ENCODE measurements at places on chromosomes 11 and 22.

DNA sequence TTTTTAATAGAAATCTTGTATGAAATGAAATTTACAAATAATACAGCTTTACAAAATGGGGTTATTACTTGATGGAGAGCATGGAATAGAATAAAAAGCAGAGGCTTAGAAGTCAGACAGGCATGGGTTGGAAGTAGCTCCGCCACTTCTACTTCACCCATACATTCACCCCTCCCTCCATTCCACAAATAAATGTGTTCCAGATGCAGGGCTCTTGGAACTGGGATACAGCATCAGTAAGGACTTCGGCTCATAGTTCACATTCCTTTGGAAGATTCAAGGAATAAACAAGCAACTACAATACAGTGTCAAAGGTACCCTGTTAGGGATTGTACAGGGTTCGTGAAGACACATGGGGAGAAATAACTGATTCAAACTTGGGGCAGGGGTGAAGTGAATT is 156.8 kb downstream of the WNT11 start:
- no peak for DNase-seq

DNA sequence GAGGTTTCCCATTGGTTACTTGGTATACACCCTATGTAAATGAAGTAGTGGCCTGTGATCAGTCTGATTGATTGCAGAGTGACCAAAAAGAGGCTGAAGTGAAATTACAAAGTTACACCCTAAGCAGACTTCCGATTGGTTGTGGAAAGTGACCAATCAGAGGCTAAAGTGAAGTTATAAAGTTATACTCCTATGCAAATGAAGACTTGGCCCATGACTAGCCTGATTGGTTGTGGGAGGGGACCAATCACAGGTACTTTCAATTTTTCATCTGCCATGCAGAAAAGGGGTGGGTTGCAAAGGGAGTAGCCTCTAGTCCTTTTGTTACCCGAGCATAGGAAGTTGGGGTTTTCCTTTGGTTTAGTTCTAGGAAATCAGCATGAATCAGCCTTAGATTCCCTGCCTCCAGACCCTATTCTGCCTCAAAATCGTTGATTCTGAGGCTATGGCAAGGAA is 18.1 kb upstream of the CSTF3 start:
- DNase-seq = no peak

DNA sequence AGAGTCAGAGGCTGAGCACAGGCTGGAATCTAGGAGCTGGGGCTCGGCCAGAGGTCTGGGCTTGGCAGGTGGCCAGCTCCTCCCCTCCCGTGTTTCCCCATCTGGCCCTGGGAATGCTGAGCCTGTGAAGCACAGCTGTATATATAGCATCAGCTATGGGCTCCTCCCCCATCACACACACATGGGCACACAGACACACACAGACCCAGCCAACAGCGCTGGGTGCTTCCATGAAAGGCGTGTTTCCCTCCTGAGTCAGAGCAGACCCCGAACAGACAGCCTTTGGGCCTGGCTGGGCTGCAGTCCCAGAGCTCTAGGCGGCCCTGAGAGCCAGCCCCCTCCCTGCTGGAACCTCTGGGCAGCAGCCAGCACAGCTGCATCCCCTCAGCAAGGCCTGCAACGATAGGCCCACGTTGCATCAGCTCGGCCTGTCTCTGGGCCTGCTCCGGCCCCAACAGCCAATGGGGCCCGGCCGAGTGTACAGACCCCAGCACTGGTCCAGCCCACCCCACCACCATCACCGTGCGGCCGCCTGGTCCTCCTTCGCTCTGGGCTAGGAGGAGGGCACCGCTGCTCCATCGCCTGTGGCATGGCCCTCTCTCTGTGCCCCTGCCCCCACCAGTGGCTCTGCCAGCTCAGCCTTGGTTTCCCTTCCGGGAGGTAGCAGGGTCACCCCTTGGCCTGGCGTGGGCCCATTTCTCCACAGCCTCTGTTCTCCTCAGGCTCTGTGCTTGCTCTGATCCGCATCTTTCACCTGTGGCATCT is 7.6 kb upstream of the SERPINH1 start:
- DNase-seq = no peak

DNA sequence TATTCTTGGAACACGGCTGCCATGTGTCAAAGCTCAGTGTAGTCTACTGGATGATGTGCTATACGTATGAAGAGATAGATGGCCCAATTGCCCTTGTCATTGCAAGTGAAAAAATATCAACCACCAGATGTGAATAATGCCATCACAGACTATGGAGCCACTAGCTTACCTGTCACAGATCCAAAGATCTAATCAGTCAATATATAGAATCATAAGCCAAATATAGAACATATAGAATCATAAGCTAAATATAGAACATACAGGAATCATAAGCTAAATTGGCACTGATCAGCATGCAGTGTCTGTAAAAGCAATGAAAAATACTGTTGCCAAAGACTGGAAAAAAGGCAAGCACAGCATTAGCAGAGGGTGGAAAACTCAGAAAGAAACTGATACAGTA is 1656.9 kb upstream of the RAG2 start:
- no peak for DNase-seq

- no peak for DNase-seq
Measured at GRCh38 chr22:27473533-27473932, 328.0 kb downstream of the MN1 start.

DNA sequence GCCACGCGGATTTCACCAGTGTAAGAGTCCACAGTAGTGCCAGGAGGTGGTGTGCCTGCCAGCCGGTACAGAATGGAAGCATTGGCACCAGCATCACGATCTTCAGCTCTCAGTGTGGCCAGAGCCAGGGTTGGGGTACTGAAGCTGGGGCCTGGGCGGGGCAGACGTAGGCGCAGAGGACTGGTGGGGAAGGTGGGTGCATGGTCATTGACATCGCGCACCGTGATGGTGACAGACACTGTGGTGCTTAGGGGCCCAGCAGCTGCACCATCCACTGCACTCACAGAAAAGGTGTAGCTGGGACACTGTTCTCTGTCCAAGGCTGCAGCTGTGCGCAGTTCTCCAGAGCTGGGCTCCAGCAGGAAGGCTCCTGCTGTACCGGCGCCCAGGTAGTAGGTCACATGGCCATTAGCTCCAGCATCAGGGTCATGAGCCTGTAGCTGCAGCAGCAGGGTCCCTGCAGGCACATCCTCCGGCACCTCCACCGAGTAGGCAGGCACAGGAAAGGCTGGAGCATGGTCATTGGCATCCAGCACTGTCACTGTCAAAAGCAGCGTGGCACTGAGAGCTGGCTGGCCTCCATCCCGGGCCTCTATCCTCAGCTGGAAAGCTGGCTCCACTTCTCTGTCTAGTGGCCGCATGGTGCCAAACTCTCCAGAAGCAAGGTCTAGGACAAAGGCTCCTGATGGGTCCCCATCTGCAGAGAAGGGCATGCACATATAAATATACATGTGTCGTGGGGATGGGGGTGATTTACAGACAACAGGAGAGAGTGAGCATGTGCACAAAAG is 7.9 kb upstream of the TPP1 start:
- no peak for DNase-seq

- DNase-seq = no peak
Measured at GRCh38 chr11:46888636-46889035, 29.7 kb downstream of the LRP4 start.

GRCh38 chr11:10356161-10356560 is 51.3 kb downstream of the ADM start:
- no peak for DNase-seq

DNA sequence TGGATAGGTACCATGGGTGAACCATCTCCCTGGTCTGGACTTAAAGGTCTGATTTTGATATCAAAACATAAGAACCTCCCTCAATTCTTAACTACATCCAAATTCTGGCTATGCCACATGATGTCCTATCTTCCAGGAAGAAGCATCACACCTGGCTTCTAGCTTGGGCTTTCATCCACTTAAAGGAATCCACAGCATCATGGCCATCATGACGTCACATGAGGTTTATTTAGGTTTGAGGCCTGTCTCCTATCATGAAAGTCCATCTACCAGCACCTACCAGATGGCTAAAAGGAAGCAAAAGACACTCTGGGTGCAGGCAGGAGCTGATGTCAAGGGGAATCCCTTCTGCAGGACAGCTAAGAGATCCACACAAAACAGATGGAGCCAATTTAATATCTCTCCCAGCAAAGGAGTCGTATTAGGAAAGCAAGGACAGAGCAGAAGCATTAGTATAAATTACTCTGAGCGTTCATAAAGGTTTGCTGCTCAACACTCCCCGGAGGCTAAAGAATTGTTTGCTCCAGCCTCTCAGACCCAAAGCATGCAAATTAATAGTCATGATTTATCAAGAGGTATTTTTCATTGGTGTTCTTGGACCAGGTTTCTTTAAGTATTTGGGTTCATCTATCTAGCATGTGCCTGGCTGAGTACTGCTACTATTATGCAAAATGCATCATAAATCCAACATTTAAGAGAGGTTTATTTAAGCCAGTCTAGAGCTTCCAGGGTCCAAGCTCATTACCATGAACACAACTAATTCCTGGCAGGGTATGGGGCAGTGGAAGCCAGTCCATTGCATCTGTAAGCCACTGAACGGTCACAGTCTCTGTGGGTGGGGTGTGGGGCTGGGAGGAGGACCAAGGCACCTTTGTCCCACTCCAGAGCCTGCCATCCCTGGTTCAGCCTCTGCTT is 47.2 kb downstream of the GALNT18 start:
- no peak for DNase-seq

GRCh38 chr22:48301421-48301820 is 1526.3 kb downstream of the BRD1 start:
- DNase-seq = no peak

DNA sequence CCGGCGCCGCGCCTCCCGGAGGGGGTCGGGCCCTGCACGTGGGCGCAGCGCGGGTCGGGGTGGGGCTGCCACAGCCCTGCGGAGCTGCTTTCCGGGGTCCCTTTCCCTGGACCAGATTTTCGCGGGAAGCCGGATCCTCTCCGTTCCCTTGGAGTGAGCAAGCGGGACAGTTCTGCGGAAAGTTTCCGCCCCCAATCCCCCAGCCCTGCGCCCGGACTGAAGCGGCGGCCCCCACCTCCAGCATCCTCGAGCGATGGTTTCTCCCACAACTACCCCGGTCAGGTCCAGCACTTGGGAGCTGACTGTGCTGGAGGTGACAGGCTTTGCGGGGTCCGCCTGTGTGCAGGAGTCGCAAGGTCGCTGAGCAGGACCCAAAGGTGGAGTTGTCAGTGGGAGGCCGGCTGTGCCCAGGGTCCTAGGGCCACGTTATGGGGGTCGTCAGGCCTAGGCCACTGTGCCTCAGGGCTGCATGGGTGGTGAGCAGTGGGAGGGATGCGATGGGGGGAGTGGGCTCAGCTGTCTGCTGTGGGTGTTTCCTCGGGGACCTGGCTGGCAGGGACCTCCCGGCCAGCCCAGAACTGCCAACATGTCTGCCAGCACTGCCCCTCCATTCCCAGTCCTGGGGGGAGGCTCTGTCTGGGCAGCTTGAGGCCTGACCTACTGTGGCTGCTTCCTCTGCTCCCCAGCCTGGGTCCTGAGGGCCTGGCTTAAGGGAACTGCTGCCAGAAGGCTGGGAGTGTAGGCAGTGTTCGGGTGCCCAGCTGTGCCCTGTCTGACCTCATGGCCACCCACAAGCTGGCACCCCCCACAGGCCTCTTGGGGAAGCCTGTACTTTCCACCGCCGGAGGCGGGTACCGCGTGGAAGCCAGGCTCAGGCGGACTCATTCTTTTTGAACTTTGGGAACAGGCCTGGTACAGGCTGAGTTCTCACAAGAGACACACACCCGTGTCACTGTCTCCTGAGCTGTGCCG is 726 bp downstream of the ST3GAL4 start:
- DNase-seq = no peak

DNA sequence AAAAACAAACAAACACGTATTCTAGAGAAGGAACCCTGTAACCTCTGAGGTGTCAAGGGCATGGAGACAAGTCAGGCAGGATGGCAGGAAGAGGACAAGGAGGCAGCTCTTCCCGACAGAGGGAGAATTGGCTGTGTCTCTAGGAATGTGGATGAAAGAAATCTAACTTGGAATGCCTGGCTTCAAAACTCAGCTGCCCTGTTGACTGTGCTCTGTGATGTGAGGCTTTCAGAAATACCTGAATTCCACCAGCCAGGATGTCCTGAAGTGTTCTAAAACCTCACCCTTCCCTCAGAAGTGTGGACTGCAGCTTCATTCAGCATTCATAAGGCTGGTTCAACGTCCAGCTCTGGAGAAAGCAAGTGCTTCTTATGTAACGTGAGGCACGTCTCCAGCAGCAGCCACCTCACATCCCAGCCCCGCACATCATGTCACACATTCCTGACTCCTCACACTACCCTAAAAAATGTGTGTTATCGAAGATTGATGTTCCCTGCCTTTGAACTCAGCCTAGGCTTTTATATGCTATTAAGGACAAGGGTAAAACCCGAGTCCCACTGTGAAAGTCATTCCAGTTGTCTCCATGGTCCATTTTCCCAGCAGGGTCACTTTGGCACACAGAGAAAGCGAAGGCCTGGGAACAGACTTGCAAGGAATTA is 398.9 kb downstream of the ETS1 start:
- no peak for DNase-seq

DNA sequence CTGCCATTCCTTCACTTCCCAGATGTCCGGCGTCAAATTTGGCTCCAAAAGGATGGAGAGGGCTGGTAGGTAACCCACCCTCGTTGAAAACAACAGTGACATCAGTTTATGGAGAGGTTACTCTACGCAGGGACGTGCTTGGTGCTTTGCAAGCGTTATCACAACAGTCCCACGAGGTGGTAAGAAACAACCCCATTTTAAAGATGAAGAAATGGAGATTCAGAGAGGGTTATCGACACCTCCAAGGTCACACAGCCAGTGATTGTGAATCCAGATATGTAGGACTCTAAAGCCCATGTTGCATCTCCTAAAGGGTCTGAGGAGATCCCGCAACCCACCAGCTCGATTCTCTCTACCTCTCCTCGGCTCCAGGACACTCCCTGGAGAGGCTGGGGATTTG is 773 bp downstream of the MIAT start:
- no peak for DNase-seq

DNA sequence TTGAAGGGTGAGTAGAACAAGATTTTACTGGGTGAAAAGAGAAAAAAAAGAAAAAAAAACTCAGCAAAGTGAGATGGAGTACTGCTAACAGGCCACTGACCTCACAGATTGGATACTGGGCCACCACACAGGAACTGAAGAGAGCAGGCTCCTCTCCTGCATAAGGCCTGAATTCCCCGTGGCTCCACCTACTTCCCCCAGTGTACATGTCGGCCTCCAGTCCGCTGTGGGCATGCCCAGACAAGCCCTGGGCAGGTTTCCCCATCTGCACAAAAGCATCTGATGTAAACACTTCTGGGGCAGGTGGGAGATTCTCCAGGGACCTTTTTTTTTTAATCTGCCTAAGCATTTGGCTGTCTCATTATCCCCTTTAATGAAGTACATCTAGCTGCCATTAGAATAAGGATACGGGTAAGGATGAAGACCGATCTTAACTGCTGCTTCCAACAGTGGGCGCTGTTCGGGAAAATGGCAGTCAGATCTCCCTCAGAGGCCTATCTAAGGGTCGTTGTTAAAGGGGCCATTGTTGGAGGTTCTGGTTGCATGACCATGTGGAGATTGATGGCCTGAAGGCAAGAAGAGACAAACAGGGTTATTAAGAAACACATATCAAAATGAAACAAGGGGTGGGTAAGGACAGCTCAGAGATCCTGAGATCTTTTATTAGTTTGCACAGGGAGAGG is 48.5 kb downstream of the MS4A13 start:
- no peak for DNase-seq
